ENCODE measurements at places on chromosomes 7 and 10.

DNA sequence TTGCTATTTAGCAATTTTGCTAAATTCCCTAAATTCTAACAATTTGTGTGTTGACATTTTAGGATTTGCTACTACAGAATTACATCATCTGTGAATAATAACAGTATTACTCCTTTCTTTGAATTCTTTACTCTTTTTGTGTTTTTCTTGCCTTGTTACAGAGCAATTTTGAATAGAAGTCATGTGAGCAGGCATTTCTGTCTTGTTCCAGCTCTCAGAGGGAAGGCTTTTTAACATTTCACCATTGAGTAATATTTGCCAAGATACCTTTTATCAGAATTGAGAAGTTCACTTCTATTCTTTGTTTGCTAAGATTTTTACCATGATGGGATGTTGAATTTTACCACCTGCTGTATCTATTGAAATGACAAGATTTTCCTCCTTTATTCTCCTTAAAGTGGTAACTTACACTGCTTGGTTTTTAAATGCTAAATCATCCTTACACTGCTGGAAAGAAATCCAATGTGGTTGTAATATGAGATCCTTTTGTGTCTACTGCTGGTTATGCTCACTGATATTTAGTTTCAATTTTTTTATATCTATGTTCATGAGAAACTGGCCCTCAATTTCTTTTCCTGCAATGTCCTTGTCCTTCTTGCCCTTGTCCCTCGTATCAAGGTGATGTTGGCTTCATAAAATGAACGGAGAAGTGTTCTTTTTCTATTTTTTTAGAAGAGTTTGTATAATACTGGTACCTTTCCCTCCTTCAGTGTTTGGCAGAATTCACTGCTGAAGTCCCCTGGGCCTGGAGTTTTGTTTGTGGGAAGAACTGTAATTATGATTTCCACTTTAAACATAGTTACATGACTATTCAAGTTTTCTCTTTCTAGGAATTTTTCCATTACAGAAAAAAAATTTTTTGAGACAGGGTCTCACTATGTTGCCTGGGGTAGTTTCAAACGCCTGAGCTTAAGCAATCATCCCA, 50.3 kb upstream of the ATP6V0A4 start:
- no peak for DNase-seq

GRCh38 chr10:89162596-89162995, 44.5 kb downstream of the CH25H start:
- no peak for DNase-seq

- no peak for DNase-seq
Measured at GRCh38 chr10:24255115-24255880, 46.4 kb downstream of the KIAA1217 start.

- no peak for DNase-seq
Measured at GRCh38 chr7:75725306-75725705, 13.4 kb downstream of the HIP1 start.

DNA sequence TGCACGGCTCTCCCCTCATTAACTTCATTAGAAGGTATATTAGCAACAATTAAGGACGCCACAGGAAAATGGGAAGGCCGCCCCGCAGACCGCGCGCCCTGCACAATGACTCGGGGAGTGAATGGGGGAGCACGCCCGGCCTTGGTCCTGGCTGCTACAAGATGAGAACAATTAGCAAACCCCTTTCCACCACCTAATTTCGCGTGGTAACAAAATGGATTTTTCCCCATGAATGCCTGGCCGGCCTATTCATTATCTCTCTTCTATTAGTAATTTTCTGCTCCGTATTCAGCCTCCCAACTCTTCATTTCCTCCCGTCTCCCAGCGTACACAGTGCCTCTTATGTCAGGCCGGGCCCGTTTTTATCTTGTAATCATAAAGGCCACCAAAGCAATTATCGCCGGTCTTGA, 346.9 kb downstream of the DNAJB6 start:
- DNase-seq: no peak

- DNase-seq: no peak
Measured at GRCh38 chr7:111380945-111381344, 181.3 kb downstream of the IMMP2L start.

GRCh38 chr10:79022565-79023230, 46.1 kb upstream of the ZMIZ1 start:
- DNase-seq: no peak

GRCh38 chr7:30896783-30897637, 14.6 kb upstream of the AQP1 start:
- DNase-seq: no peak

DNA sequence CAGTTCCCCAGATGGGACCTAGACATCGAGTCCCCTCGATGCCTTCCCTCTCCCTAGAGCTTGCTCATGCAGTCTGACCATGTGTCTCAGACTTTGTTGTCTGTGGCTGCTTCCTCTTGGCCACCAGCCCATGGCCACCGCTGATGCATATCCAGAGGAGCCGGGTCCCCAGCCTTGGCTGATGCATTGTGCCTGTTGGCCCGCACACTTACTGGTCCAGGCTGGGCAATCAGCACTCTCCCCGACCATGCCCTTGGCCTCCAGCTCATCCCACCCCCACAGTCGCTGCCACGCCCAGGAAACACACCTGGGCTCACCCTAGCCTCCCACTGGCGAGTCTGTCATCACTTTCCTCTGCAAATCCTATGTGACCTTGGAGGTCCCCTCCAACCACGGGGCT, 10.1 kb downstream of the NPC1L1 start:
- no peak for DNase-seq

DNA sequence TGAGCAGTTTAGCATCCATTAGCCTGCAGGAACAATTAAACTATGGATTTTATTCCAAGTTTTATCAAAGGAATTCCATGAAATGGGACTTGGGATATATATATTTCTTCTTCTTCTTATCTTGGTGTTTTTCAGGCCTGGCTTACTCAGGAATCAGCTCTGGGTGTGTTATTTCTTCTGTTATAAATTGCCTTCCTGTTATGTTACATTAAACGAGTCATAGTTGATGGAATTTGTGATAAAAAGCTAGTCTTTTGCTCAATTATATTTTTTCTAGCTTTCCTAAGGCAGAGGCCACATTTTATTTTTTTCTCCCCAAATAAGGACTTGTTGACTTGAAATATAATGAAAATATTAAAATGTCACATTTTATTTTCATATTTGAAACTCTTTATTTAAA, 141.3 kb downstream of the EPC1 start:
- no peak for DNase-seq

- no peak for DNase-seq
Measured at GRCh38 chr7:15174485-15174884, 271.9 kb upstream of the DGKB start.

GRCh38 chr10:90930070-90930837, 9.4 kb upstream of the ANKRD1 start:
- DNase-seq: no peak

DNA sequence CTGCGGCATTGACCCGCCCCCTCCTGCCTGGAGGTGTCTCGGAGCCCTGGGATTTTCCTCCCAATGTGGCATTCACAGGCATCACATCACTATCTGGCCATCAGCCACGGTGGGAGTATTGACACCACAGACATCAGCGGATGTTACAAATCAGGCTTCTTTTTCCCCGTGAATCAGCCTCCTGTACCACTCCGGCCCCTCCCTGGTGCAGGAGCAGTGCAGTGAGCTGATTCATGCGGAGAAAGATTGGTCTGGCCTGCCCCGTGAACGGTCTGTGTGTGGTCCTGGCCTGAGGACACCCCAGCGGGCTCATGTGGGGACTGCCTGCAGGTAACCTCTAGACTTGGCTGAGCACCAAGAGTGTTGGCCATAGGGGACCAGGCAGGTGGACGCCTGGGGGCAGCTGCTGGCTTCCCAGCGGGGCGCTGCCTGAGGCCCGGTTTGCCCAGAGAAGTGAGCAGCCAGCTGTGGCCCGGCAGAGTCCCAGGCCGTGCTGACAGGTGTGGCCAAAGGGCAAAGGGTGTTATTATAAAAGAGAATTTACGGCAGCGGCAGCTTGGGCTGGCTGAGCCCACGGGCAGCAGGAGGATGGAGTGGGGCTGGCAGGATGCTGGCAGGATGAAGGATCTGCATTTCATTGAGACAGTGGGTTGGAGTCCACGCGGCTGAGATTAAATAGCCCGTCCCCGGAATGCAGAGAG, 32.1 kb upstream of the GNA12 start:
- no peak for DNase-seq

DNA sequence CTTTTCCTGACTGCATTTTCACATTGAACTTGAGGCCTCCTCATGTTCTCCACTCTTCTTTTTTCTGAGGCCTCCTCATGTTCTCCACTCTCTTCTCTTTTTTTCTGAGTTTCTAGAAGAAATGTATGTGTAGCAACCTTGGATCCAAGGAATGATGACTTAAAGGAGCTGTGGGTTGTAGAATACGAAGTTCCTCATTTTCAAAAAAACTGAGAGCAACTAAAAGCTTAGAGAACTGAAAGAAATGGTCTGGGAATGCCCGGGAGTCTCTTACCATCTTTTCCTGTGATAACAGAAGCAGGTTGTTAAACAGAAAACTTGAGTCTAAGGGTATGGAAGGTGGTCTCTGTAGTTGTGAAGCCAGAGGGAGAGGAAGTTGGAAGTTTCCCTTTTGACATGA, 32.8 kb downstream of the MRPS33 start:
- DNase-seq: no peak

DNA sequence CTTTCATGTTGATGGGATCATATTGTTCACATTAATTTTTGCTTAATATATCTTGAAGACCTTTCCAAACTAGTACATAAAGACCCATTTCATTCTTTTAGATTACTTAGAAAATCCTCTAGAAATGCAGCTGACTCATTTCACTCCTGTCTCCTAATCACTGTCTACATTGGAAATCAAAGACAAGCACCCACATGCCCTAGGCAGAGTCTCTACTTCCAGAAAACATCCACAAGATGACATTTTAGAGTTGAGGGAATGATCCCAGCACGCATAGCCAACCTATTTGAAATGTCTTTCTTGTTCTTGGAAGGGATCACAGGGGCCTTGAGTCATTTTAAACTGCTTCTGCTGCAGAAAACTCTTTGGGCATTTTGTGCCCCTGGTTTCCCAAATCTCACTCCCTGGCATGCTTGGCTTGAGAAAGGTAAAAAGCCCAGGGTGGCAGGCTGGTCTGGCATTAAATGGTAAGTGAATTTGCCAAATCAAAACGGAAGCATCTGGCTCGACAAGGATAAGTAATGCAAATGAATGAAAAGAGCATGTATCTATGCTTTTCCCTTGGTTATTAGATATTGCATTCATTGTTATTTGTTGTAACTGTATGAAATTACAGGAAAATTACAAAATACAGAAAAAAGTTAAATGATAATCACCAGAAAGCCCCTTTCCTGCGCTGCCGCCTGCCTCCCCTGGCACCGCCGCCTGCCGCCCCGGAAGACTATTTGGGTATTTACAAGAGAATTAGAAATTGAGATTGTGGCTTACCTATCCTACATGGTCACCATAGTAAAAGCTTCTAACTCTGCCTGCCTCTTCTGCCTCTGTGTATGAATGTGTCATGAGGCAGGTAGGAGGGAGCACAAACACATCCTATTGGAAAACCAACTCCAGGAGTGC, 225.3 kb downstream of the PTEN start:
- DNase-seq: peak; percentile 46

DNA sequence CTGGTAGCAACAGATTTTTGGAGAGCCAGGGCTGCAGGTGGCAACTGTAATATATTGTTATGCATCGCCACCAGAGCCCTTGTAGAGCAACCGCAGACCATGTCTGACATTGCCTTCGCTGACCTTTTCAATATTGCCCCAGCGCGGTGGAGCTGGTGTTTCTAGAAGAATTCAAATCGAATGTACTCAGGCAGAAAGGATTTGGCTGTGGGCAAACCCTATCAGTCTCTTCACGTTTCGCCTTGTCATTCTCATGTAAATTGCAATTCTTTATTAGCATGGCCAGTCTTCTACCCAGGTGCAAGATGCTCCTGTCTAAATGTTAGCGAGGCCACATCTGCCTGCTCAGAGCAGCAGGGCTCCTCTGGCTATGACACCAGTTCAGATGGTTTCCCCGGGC, 490.2 kb upstream of the AUTS2 start:
- no peak for DNase-seq

GRCh38 chr10:35339942-35340341, 3.6 kb downstream of the CCNY start:
- no peak for DNase-seq

DNA sequence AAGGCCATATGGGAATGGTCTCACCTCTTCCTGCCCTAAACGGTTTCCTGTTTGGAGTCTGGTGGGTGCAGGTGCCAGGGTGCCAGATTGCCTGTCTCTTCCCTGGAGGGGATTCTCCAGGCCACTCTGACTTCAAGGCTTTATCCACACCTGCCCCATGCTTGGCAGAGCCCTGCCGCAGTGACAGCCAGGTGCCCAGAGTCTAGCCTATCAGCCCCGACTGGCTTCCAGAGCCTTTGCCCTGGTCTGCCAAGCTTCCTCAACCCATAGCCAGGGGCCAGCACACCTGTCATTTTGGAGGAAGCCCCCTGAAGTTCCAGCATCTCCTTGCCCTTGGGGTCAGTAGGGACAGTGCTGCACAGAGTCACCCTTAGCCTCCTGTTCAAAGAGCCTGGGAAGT, 21.6 kb downstream of the TBATA start:
- no peak for DNase-seq

- DNase-seq: no peak
Measured at GRCh38 chr7:70570961-70571360, 561.0 kb upstream of the GALNT17 start.

- no peak for DNase-seq
Measured at GRCh38 chr10:4034907-4035598, 250.0 kb upstream of the KLF6 start.

DNA sequence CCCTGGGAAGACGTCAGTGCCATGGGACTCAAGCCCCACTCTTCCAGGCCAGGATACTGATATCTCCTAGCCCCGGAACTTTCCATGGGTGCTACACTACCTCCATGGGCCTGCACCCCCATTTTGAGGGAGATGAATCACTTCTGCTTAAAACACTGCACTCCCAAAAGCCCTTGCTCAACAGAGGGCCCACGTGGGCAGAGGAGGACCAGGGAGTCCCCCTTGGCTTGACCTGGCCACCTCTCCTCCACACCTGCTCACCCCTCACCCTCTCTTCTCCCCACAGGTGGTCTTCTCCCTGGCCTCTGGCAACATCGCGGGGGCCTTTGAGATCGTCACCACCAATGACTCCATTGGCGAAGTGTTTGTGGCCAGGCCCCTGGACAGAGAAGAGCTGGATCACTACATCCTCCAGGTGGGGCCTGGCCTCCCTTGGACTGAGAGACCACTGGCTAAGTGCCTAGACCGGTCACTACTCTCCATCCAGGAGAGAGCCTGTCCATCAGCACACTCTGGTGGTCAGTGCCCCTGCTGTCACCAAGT, 19.9 kb upstream of the C10orf105 start:
- DNase-seq: no peak

- DNase-seq: no peak
Measured at GRCh38 chr7:150396851-150397260, 17.7 kb downstream of the ZNF775 start.

Data from NCI-H1105 treated with DMSO at 0.1 percent for 48 hours (cell line).